Cerebellum (tissue), 4 donors: ENCODE measurements at places on chromosomes 4 and X.

GRCh38 chr4:184575306-184575705 is 73.9 kb downstream of the CASP3 start:
- no peak for DNase-seq

- no peak for DNase-seq
Observed at GRCh38 chr4:110629214-110629754, 6.4 kb upstream of the PITX2 start.

DNA sequence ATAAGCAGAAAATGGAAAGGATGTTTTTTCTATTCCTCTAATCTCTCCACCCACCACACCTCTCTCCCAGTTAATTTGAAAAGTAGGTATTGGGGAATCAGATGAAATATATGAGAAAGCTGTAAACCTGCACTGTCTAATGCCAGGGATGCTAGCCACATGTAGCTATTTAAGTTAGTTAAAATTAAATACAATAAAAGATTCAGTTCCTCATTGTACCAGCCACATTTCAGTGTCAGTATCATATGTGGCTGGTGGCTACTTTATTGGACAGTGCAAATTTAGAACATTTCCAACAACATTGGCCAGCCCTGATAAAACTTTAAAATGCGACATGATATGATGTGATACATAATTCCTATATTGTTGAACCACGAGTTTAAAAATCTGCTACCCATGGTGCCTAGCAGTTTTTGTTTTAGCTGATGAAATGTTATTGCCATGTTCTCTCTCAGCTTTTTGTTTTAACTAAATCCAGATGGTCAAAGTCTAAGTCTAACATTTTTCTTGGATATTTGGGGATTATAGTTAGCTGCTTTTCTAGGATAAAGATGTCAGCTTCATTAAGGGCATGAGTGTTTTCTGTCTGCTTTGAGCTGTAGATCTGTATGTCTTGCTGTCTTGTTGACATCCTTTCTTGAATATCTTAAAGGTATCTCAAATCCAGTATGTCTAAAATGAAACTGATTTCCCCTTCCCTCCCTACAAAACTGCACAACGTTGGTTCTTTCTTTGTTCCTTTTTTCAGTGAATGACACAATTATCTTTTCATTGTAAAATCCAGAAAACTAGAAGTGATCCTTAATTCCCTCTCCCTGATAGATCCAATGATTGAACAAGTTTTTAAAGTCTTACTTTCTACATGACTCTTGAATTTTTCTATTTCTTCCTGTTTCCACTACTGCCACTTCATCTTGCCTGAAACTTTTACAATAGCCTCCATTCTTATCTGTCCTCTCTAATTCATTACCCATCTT is 6.2 kb downstream of the ARFIP1 start:
- no peak for DNase-seq

- peak; percentile 32 for DNase-seq
Observed at GRCh38 chr4:112145790-112146501, 692 bp downstream of the FAM241A start.

- DNase-seq, result no peak
Observed at GRCh38 chrX:34426334-34426733, 230.8 kb downstream of the TMEM47 start.
